ENCODE measurements at places on chromosomes 4 and X.

- DNase-seq, result no peak
These were observed 53.0 kb downstream of the SEPTIN11 start for GRCh38 chr4:77002321-77003107.

DNA sequence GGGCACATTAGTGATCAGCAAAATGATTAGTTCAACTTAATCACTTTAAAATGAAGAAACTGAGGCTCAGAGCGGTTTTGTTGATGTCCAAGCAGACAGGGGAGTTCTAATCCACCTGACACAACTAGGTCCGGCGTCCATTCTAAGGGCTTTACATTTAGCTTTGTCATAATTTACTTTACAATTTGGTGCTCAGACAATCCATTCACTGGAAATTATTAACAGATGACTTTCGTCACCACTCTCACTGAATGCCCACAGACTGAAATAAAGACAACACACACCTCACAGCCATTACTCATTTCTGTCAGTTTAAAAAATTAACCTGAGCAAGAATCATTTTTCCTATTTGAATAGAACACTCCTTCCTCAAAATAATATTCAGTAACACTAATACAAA lies 10.8 kb downstream of the NR3C2 start:
- DNase-seq, result no peak

DNA sequence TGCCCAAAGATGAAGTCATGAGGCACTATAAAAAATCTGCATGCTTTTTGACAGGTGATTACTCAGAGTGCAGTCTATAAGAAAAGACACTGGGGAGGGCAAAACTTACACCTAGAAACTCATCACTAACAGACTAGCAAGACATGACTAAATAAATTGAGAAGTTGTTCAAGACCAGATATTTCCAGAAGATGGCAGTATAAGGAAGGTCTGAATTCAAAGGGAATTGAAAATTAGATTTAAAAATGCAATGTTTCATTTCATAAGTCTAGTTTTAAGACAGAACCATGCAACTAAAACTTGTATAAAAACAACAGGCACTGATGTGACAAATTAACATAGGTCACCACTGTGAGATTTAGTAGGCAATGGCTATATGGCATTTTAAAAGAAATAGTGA lies 232.5 kb upstream of the POF1B start:
- DNase-seq, result peak; percentile 9

DNA sequence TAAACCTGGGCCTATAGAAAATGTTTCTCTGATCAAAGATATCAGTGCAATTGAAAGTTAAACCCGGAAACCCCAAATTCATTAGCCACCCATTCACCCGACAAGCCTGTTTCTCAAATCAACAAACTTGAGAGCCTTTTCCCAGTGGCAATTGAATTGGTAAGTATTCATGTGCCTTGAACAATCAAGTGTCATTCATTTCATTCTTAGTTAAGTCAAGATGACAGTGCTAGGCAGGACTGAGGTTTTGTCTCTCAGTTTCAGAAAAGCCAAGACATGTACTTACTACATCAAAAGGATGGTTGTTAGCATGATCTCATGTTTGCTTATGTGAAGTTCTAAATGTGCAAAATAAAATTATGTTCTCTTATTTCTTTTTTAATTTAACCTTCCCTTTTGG lies 32.3 kb downstream of the CC2D2A start:
- no peak for DNase-seq

DNA sequence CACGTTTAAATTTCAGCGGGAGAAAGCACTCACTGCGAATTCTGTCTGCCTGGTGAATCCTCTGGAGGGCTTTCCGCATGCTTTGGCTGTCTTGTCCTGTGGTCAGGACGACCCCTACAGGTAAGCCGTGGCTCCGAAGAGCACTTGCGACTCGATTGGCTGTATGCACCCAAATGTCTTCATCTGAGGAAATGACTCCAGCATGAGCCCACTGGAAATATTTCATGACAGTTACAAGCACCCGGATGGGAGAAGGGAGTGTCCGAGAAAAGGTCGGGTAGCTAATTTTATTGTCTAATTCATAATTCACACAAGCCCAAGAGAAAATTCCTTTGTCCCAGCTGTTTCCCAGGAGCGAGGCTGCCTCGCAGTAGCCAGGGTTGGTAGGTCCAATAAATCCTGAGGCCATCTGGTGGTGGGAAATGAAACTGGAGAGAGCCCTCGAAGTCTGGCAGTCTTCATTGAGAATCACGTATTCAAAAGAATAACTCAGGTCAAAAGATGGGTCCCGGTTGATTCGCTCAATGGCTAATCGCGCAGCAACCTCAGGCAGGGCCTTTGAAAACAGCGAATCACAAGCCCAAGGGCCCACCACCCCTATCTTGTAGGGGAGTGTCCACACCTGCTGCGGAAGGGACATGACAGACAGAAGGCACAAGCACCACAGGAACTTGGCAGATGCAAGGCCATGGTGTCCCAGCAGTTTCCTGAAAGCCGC lies 6.6 kb downstream of the GUCY2F start:
- DNase-seq, result peak; percentile 51

GRCh38 chr4:139851133-139851532 lies 185.5 kb downstream of the MGST2 start:
- DNase-seq, result no peak

DNA sequence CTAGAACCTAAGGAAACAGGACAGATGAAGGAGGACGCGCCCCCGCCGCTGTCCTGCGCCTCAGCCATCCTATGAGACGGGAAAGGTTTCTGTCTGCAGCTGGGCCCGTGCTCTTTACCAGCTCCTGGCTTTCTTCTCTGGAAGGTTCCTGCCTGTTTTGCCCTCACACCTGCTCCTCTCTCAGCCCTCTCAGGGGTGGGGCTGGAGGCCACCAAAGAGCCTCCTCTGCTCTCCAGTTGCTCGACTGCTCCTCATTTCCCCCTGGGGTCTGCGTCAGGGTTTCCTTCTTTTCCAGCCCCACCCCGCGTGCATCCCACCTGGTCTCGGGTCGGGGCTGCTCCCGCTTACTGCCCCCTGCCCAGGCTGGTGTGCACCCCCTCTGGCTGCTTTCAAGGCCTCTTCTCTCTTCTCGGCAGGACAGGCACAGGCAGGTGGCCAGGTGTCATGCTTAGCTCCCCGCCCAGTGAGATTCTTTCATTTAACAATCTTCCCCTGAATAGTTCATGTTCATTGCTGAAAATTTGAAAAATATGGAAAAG lies 4.6 kb downstream of the HTT-AS start:
- DNase-seq, result no peak

Measured in SW480 (cell line).